Stimulated activated CD4-positive, alpha-beta T cell treated with anti-CD3 and anti-CD28 coated beads, Interleukin-4, amount 100 ng/mL, for 4 hours (primary cell): ENCODE measurements at places on chromosomes 1 and 21.

- no peak for DNase-seq
Measured at GRCh38 chr1:203274603-203275381, 30.5 kb upstream of the BTG2 start.

- no peak for DNase-seq
Measured at GRCh38 chr1:86788300-86789206, 84.2 kb downstream of the SH3GLB1 start.

GRCh38 chr1:18915341-18915740, 13.0 kb upstream of the ALDH4A1 start:
- DNase-seq = no peak

- no peak for DNase-seq
Measured at GRCh38 chr1:247114351-247115140, 10.4 kb upstream of the ZNF669 start.

DNA sequence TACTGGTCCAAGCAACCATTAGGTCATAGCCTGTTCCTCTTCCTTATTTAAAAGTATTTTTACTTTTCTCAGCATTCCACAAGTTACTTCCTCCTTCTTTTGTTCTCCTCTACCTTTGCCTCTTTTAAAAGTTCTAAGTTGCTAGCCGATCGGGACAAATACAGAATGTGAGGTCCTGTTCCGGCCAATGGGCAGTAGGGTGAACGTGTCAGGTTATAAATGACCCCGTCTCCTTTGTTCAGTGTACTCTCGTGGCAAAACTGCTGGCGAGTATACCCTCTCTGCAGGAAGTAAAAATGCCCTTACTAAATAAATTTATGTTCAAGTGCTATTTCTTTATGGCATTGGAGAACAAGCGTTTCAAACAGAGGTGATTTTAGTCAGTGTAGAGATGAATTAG, 2.5 kb downstream of the ADCY10 start:
- no peak for DNase-seq

DNA sequence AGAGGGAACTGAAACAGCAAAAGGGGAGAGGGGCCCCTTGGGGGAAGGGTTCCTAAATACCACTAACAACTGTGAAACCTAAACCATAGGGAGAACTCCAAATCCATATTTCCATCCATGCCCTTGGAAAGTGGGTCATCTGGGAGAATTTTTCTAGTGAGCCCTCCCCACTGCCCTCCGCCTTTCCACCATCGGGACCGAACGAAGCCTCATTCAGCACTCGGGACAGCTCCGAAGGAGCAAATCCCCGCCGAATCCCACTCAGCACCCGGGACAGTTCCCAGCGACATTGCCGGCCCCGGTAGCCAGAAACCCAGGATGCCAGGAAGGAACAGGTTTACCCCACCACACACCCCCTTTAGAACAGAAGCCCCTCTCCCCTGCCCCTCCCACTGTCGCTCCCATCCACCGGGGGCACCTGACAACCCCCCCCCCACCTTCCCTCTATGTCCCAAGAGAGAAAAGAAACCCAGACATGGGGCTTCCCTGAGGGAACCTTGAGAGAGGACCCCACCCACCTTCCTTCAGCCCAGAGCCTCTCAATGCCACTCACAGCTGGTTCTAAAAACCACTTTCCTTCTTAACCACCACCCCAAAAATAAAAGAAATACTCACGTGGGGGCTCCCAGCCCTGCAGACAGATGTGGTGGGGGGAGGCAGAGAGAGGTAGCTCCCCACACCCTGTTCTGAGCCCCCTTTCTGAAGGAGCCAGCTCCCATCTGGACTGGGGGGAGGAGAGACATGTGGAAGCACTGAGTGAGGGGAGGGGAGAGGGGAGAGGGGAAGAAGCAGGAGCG, 4.5 kb downstream of the DLGAP3 start:
- DNase-seq = peak; percentile 37

GRCh38 chr1:154806333-154806732, 63.7 kb downstream of the KCNN3 start:
- DNase-seq = no peak

- no peak for DNase-seq
Measured at GRCh38 chr21:28580585-28580984, 412.1 kb downstream of the LTN1 start.

DNA sequence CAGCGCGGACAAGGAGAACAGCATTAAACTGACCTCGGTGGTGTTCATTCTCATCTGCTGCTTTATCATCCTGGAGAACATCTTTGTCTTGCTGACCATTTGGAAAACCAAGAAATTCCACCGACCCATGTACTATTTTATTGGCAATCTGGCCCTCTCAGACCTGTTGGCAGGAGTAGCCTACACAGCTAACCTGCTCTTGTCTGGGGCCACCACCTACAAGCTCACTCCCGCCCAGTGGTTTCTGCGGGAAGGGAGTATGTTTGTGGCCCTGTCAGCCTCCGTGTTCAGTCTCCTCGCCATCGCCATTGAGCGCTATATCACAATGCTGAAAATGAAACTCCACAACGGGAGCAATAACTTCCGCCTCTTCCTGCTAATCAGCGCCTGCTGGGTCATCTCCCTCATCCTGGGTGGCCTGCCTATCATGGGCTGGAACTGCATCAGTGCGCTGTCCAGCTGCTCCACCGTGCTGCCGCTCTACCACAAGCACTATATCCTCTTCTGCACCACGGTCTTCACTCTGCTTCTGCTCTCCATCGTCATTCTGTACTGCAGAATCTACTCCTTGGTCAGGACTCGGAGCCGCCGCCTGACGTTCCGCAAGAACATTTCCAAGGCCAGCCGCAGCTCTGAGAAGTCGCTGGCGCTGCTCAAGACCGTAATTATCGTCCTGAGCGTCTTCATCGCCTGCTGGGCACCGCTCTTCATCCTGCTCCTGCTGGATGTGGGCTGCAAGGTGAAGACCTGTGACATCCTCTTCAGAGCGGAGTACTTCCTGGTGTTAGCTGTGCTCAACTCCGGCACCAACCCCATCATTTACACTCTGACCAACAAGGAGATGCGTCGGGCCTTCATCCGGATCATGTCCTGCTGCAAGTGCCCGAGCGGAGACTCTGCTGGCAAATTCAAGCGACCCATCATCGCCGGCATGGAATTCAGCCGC, 2.5 kb downstream of the S1PR1 start:
- peak; percentile 38 for DNase-seq

- no peak for DNase-seq
Measured at GRCh38 chr21:21109736-21110135, 111.5 kb downstream of the NCAM2 start.

DNA sequence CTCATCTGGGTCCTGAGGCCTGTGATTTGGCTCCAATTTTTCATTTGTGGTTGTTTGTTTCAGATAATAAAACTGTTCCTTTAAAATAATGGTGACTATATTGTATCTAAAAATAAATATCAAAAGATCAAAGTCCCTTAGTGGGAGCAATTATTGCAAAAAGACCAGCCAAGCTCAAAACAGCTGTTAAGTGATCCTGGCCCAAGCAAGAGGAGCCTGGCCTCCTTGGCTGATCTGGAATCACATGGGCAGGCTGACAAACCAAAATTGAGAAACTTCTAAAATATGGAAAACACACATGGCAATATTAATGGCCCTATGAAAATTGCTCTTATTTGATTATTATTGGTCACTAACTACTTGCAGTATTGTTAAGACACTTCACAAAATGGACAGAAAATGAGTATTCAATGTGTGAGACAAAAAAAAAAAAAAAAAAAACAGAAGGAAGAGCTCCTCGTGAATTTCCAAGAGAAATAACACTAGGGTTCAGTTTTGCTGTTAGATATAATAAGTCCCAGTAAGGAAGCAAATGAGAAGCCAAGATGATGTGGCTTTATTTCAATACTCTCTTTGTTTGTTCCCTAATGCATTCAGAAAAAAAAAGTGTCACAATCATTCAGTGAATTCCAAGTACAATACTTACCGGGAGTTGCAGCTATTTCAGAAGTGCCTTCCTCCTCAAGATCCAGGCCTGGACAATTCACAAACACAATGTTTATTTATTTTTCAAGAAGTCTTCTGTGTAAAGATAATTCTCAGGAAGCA, 105.1 kb downstream of the SEC16B start:
- DNase-seq = no peak

- no peak for DNase-seq
Measured at GRCh38 chr1:179055937-179056336, 25.9 kb upstream of the TOR3A start.

- DNase-seq = no peak
Measured at GRCh38 chr1:96837781-96838216, 116.2 kb downstream of the PTBP2 start.

GRCh38 chr21:41226853-41227252, 58.9 kb downstream of the BACE2 start:
- no peak for DNase-seq

DNA sequence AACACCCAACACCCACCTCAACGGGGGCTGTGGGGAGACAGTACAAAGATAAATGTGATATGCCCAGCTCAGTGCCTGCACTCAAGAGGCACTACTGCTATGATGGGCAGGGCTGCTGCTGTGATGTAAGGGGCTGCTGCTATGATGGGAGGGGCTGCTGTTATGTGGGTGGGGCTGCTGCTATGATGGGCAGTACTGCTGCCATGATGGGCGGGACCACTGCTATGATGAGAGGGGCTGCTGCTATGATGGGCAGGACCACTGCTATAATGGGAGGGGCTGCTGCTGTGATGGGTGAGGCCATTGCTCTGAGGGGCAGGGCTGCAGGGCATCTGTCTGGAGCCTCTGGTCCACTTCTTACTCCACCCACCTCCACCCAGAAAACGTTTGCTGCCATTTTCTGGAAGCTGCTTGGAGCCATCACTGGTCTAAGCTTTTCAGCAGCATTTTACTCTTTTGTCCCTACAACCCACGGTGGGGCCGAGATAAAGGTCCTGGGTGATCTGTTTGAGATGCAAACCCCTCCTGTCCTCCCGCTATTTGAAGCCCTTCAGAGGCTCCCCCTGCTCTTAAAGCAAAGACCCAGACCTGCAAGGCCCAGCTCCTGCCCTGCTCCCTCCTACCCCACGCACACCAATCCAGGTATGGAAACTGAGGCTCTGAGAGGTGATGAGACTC, 656.9 kb downstream of the PTPRU start:
- DNase-seq = no peak

- no peak for DNase-seq
Measured at GRCh38 chr1:17642943-17643342, 103.4 kb downstream of the ARHGEF10L start.

DNA sequence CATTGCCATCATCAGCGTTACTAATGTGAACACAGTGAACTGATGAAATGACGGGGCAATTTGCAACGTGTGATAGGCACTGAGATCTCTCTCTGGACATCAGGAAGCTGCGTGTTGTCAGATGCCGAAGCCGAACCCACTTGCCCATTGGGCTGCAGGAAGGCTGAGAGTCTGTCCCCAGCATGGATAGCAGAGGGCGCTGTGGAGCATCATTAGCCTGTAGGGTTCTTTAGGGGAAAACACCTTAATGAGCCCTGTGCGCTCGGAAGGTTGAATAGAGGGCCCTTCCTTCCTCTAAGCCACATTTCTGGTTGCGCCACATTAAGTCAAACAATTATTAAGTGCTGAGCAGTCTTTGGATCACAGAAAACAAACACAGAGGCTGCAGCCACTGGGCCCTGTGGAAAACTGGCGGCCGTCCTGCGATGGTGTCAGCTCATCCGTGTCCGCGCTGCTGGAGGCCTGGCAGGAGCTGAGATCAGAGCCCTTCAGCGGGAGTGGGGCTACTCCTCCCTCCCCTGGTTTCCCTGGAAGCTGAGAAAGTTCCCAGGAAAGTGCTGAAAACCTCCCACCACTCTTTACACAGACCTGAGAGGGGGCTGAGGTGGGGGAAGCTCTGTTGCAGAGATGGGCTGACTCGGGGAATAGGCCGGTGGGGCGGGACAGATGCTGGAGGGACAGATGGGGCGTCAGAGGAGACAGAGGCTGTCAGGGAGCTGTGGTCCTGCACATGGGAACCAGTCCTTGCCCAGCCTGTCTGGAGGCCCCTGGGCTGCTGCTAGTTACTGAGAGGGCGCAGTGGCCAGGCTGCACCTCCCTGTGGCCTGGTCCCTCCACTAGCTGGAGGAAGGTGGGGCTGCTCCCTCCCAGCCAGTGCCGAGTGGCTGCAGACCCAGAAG, 12.7 kb downstream of the TFF2 start:
- DNase-seq = peak; percentile 79

DNA sequence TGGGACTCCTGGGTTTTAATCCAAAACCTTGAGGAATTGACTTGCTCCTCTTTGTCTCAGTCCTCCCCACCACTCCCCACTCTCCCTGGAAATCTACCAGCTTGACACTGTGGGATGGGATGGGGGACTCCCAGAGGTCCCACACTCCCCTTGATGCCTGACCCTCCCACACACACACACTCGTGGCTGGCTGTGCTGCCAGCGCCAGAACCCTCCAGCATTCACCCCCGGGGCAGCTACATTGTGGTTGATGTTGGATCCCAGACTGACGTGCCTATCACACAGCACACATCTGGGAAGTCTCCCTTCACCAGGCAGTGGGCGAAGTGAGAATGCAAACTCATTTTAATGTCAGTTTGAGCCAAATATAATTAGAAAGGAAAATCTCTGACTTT, 10.0 kb downstream of the KIRREL1 start:
- no peak for DNase-seq

GRCh38 chr21:35041122-35041521, 8.0 kb downstream of the RUNX1 start:
- DNase-seq = no peak

GRCh38 chr1:16607433-16607851, 5.9 kb downstream of the NBPF1 start:
- DNase-seq = no peak

- DNase-seq = no peak
Measured at GRCh38 chr1:202014060-202014459, 3.7 kb downstream of the ELF3 start.

DNA sequence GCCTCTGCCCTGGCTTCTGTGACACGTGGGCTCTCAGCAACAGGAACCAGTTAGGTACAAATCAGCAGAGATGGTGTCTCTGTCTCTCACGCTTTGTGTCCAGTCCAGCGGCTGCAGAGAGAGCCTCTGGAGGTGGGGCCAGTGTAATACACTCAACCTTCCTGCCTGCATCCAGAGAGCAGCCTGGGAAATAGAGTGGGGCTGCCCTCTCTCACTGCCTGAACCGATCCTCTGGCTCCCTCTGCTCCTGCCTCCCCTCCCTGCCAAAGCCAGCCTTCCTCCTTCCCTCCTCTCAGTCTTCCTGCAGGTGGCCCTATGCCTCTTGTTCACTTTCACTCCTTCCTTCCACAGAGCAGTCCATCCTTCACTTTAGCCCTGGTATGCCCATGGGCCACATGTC, at the start of gene ZNF648:
TSS of gene ZNF648 (minus strand) at position 119 of the 400 bp plus-strand sequence. CDS start 3,702 bp downstream, outside the sequence.
- DNase-seq = no peak

- DNase-seq = no peak
Measured at GRCh38 chr1:159835356-159835755, 8.7 kb downstream of the SLAMF8 start.

DNA sequence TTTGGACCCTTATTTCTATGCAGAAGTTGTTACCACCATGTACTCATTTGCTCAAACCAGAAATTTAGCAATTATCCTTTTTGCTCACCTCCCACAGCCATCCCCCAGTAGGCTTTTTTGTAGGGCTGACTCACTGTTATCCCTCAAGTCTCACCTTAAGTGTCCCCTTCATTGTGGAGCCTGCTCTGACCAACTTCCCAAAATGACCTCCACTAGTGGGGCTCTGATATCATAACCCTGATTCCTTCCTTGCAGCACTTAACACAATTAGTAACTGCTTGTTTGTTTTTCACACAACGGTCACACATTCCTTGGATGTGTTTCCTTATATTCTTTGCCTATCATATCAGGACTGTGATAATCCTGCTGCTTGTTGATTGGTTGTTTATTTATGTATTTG, 76.7 kb downstream of the PATJ start:
- DNase-seq = no peak
